ENCODE measurements at places on chromosomes 11 and 22. TPM values are rescaled to one million over a fixed set of nuclear protein-coding genes. Genes with fewer than 3 reads are reported as not detected.

The CALCA gene
- polyA plus RNA-seq: 34.7 TPM

The LINC01488 gene
- polyA plus RNA-seq: 2.3 TPM

The OR51D1 gene
- not detected for polyA plus RNA-seq

The GRIK4 gene
- polyA plus RNA-seq: 0.06 TPM

The ACR gene
- polyA plus RNA-seq: 0.07 TPM

The GLYAT gene
- polyA plus RNA-seq: 181 TPM

The CLCF1 gene
- polyA plus RNA-seq: 1.8 TPM

The CCDC15 gene
- polyA plus RNA-seq: 0.60 TPM

The SAAL1 gene
- polyA plus RNA-seq: 3.6 TPM

The PAFAH1B2 gene
- 12.7 TPM for polyA plus RNA-seq

The UBQLNL gene
- 0.08 TPM for polyA plus RNA-seq

The LPXN gene
- polyA plus RNA-seq: 3.7 TPM

The MMP12 gene
- polyA plus RNA-seq: not detected

The SULT4A1 gene
- polyA plus RNA-seq: not detected

The RAB30 gene
- 3.3 TPM for polyA plus RNA-seq

The INS gene
- 0.16 TPM for polyA plus RNA-seq

The IGLL1 gene
- polyA plus RNA-seq: not detected

The TBX1 gene
- not detected for polyA plus RNA-seq

The MRPL49 gene
- polyA plus RNA-seq: 47.2 TPM

The TLCD5 gene
- 0.86 TPM for polyA plus RNA-seq

The TSPO gene
- 61.9 TPM for polyA plus RNA-seq

The OR8D1 gene
- not detected for polyA plus RNA-seq

The ZC3H12C gene
- polyA plus RNA-seq: 1.3 TPM

The OR51F1 gene
- polyA plus RNA-seq: not detected

The APLNR gene
- 4.5 TPM for polyA plus RNA-seq

The CASP5 gene
- polyA plus RNA-seq: 0.10 TPM

The MORC2 gene
- 4.2 TPM for polyA plus RNA-seq

The BET1L gene
- polyA plus RNA-seq: 23.5 TPM

The MS4A7 gene
- polyA plus RNA-seq: 16.3 TPM

The CABP4 gene
- 0.85 TPM for polyA plus RNA-seq

The SHANK2 gene
- polyA plus RNA-seq: 5.4 TPM

The KCNJ1 gene
- 0.14 TPM for polyA plus RNA-seq

Measured in liver (tissue), 10 donors.